ENCODE measurements at places on chromosomes 11 and 22.

- DNase-seq = no peak
Measured at GRCh38 chr11:119363851-119364590, 17.5 kb downstream of the USP2 start.

DNA sequence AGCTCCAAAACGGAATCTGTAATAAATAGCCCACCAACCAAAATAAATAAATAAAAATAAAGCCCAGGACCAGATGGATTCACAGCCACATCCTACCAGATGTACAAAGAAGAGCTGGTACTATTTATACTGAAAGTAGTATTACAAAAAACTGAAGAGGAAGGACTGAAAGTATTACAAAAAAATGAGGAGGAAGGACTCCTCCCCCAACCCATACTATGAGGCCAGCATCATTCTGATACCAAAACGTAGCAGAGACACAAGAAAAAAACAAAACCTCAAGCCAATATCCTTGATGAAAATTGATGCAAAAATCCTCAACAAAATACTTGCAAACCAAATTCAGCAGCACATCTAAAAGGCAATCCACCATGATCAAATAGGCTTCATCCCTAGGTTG is 65.4 kb downstream of the CYP2R1 start:
- DNase-seq = no peak

DNA sequence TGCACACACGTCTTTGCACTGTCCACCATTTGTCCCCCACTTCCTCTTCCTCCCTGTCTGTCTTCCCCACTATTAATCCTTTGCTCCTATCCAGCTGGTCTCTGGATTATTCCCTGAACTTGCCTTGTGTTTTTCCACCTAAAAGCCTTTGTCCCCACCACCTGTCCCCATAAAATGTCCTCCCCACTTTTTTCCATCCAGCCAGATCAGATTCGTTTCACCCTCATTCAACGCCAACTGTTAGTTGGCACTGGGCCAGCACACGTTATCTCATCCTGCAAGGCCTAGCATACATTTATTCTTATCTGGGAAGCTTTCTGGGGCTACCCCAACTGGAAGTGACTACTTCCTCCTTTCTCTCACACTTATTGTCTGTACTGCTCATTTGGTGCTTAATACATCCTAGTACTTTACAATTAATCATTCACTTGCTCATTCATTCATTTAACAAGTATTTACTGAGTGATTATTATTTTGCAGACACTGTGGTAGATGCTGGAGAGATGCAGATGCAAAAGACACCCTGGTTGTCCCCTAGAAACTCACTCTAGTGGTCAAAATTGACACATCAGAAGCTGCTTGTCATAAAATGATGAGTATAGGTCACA is 96.2 kb downstream of the RASSF10 start:
- DNase-seq = no peak

GRCh38 chr11:17760102-17761029 is 25.8 kb downstream of the KCNC1 start:
- peak; percentile 14 for DNase-seq

DNA sequence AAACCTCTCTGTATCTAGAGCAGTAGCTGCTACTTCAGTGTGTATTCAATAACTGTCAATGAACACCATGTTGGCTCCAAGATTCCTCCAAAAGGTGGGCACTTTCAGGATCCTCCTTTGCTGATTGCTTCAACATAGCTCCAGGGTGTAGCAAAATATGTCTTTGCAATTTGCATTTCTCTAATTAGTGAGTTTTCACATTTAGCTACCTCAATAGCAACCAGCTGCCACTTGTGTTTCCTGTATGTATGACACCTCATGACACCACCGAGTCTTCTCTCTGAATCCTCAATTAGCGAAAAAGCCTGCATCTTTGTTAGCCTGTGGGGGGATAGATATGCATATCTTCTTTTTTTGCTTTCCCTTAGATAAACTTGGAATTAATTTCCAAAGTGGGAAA is 898.3 kb upstream of the FAT3 start:
- DNase-seq = no peak

DNA sequence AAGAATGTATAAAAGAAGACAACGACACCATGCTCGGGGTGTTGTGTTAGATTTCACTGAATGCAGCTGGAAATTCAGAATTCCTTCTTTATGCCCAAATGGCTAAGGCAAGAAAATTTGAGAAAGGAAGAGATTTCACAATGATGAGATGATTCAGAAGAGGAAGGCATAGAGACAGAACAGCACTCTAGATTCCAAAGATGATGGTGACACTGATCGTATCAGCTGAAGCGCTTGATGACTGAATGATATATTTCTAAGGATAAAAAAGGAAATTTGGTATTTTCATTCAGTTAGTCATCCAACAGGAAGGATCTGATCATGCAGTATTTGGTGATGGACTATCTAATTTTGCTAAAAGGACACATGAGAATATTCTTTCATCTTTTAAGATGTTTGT is 189.2 kb downstream of the EFCAB6 start:
- no peak for DNase-seq

DNA sequence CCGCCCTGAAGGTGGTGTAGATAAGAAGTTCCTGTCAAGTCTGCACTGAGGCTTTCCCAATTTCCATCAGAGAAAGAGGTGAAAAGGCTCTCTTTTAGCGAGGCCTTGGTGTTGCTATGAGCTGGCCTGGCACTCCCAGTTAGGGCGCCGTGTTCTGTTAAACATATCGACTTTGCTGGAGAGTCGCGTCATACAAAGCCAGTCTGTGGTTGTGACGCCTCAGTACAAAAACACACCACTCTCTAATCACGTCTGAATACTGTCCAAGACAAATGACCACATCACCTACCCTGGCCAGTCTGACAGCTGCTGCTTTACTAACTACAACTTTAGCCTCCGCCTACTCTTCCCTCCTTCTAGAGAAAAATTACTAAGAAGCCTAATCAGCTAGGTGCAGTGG is 8.0 kb upstream of the TOLLIP start:
- no peak for DNase-seq

GRCh38 chr11:24145411-24145810 is 351.4 kb upstream of the LUZP2 start:
- DNase-seq = no peak

DNA sequence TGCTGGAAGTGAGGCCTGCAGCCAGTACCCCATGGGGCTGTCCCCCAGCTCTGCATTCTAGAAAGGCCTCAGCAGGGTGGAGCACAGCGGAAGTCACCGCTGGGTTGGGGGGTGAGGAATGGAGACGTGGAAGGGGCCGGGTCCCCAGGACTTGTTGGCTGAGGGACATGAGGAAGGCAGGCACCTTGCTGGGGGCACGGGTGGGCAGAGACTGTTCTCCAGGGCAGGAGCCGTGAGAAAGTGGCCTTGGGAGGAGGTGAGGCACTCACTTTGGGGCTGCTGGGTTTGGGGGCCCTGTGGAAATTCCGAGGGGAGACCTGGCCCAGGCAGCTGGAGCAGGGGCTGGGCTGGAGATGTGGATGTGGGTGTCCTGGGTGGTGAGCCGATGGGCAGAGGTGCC is 5.0 kb downstream of the TNNI2 start:
- no peak for DNase-seq

DNA sequence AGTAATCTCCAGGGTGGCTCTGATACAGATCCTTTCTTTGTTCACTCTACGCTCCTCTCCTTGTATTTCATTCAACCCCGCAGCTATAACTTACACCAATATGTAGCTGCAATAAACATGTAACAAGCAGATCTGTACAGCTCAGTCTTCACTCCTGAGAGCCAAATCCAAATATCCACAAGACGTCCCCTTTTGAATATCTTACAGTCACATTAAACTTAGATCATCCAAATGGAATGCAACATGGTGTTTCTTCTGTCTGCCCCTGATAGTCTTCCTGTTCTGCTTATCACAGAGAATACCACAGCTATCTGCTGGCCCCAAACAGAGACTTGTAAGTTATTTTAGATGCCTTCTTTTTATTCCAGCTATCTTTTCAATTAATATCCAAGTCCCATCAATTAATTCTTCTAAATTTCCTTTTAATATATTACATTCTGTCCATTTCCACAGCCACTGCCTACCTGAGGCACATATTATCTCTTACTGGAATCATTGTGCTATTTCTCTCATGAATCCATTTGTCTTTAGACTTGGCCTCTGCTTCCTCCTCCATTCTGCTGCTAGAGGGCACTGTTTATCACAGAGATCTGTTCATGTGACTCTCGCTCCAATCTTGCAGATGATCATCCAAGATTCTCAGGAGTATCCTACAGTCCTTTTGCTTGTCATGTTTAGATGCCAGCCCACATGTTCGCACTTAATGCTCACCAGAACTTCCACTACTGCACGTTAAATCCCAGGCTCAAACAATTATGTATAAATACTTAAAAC is 908.6 kb downstream of the NTM start:
- DNase-seq = peak; percentile 40

- peak; percentile 35 for DNase-seq
Measured at GRCh38 chr11:13288375-13289029, 10.9 kb downstream of the BMAL1 start.

GRCh38 chr11:59062602-59063529 is 23.2 kb upstream of the GLYATL1B start:
- DNase-seq = no peak

- DNase-seq = no peak
Measured at GRCh38 chr11:35856756-35857155, 87.1 kb upstream of the LDLRAD3 start.

DNA sequence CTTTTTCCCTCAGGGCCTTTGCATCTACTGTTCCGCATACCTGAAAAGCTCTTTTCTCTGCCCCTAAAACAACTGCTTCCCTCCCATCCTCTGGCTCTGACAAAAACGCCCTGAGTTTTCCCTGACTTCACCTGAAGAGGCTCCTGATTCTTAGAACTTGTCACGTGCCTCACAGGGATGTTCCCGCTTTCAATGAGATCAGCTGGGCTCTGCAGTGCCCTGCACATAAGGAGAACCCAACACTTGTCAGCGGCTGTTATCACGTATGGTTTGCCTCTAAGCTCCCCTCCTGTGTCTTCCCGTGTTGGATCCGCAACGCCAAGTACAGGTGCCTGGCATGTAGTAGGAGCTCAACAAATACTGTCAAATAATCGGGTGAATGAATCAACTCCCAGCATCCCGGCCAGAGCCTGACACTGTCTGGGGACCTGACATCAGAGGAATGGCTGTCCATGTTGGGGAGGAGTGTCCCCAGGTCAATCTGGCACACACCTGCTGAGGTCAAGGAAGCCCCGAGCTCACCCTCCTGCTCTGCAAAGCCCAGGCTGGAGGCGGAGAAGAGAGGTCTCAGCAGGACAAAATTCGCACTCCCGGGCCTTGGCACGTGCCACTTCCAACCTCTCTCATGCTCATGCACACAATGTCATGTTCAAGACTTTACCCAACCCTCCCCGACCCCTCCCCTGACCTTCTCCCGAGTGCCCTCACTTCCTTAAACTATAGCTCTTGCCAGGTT is 4.2 kb upstream of the GRK2 start:
- no peak for DNase-seq

DNA sequence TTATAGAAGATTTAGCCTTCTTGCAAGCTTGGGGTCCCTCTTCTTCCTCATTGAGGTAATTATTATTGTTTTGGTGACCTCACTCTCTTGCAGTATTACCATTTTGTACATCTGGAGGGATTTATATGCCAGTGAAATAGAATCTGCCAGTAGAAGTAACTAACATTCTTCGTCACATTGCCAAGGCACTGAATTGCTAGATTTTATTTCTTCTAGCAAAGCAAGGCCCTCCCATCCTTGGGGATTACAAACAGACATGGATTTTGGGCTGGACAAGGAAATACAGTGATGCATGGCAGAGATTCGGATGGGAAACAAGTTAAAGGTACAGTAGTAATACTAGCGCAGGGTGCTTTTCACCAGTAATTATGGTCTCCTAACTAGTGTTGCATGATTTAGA is 7.8 kb downstream of the ADAMTS15 start:
- no peak for DNase-seq

- DNase-seq = no peak
Measured at GRCh38 chr11:19209617-19210370, 8.0 kb upstream of the CSRP3 start.

GRCh38 chr11:11446967-11447366 is 93.9 kb upstream of the CSNK2A3 start:
- no peak for DNase-seq

DNA sequence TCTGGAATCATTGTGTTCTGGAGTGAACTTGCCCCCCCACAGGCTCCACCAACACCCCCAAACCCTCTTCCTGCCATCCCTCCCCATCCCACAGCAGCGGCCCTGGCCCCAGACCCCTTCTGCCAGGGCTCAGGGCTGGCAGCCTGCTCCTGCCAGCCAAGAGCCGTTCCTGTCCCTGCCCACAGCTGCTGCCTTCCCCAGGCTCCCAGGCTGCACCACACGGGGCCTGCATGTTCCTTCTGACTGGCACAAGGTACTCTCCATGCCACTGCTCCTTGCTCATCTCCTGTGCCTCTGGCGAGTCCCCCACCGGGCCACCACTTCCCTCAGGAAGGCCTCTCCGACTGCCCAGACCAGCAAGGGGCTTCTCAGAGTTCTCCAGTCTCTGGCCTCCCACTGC is 4.9 kb downstream of the GP1BB start:
- DNase-seq = no peak

DNA sequence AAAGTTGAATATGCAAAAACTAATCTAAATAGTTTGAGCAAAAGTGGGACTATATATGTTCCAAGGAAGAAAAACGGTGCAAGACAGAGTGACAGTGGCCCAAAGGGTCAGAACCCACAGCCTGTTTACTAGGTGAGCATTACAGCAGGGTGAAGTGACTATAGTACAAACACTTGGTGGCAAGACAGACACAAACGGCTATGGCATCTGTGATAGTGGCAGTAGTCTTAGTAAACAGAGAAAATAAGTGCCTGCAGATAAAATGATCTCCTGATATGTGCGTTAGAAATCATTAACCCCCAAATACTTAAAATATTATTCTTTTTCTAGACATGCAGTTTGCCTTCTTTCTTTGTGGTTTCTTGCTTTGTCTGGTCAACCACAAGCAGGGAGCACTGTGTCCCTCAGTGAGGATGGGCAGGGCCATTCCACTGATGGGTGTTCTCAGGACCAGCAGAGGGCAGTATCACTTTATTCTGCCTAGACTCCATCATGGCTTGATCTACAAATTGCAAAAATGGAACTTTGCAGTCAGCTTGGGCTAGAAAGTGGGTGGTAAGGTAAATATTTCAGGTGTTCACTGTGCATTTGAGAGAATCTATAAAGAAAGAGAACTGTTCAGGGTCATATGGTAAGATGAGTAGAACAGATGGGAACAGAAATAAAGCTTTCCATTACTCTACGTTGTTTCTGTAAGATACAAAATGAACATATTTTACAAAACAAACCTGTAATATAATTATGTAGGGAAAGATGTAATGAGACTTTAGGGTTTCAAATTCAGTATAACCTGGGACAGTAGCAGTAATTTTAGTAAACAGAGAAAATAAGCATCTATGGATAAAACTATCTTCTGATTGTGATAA is 198.2 kb downstream of the SWAP70 start:
- DNase-seq = peak; percentile 80
